Stimulated activated CD8-positive, alpha-beta memory T cell treated with anti-CD3 and anti-CD28 coated beads, Interleukin-7, amount 100 ng/mL, for 1 hour (primary cell): ENCODE measurements at places on chromosomes 16 and 17.

DNA sequence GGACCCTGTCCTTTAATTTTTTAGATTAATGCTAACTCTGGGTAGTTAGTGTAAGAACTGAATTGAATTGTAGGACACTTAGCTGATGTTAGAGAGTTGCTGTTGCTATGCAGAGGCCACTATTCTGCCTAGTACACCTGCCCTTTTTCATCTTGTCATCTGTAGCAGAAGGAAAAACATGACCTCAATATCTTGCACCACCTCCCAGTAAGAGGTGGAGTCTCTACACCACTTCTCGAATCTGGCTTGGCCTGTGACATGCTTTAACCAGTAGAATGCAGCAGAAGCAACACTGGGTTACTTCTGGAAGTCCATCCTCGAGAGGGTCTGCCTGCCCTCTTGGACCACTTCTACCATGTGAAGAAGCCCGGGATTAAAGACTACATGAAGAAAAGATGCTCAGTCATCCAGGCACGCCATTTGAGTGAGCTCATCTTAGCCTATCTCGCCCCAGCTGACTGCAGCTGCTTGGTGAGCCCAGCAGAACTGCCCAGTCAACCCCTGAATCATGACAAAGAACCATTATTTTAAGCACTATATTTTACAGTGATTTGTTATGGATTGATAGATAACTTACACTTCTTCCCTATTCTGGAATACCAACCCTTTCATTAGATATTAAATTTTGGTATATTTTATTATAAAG, 153.5 kb downstream of the MYO1D start:
- DNase-seq, result no peak

- no peak for DNase-seq
Measured at GRCh38 chr17:18951941-18952842, at the start of gene SLC5A10. Gene SLC5A10 (plus strand): TSS chr17:18952165. CDS start chr17:18952206, 41 bp downstream.

DNA sequence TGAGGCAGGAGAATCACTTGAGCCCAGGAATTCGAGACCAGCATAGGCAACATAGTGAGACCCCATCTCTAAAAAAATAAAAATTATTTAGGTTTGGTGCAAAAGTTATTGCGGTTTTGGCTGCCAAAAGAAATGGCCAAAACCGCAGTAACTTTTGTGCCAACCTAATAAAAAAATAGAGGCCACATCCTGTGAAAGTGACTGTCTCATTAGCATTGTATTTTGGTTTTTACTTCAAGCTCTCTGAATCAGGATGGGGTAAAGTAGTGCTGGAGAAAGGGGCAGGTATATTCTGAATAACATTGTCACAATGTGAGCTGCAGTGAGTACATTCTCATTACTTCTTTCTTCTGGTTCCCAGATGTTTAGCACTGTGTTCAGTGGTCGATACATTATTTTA, 36.0 kb downstream of the ATP6V0A1 start:
- no peak for DNase-seq

- DNase-seq, result no peak
Measured at GRCh38 chr17:45284176-45285140, 22.6 kb upstream of the SPATA32 start.

DNA sequence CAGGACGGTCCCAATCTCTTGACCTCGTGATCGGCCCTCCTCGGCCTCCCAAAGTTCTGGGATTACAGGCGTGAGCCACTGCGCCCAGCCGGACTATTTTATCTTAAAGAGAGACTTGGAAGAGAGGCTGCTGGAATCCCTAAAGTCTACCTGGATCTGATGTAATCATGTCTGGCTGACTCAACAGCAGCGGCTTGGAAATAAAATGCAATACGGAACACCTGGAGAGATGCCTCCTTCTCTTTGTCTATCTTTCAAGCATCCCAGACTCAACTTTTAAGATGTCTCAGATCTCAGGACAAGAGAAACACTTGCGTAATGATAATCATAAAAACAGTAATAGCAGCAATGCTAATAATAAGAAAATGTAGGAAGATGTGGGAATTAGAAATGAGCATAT, 95.6 kb downstream of the CDH8 start:
- DNase-seq, result no peak

GRCh38 chr16:74659041-74659440, 7.6 kb downstream of the RFWD3 start:
- no peak for DNase-seq

DNA sequence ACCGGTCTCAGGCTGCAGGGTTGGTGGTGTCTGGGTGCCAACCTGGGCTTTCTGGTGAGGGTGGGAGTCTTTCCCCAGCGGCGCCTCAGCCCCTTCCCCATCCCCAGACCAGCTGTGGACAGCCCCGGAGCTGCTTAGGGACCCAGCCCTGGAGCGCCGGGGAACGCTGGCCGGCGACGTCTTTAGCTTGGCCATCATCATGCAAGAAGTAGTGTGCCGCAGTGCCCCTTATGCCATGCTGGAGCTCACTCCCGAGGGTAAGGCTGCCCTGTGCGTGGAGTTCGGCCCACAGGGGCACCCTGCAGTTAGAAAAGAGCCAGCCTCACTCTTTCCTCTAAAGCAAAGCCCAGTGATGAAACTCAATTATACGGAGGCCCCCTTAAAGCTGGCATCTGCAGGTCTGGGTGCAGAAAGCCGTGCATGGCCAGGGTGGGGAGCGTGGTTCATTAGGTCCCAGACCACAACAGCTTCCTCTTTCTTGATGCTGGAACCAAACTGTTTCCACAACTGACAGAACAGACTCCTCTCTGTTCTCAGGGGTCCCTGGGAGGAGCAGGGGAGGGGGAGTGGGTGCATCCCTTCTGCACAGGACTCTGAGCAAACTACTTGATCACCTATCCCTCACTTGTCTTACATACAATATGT, 10.7 kb downstream of the GUCY2D start:
- no peak for DNase-seq

- no peak for DNase-seq
Measured at GRCh38 chr16:9521749-9522370, 430.4 kb downstream of the HAPSTR1 start.
